Right forelimb (tissue), 1 donor: ENCODE measurements at places on chromosomes 13 and 19.

DNA sequence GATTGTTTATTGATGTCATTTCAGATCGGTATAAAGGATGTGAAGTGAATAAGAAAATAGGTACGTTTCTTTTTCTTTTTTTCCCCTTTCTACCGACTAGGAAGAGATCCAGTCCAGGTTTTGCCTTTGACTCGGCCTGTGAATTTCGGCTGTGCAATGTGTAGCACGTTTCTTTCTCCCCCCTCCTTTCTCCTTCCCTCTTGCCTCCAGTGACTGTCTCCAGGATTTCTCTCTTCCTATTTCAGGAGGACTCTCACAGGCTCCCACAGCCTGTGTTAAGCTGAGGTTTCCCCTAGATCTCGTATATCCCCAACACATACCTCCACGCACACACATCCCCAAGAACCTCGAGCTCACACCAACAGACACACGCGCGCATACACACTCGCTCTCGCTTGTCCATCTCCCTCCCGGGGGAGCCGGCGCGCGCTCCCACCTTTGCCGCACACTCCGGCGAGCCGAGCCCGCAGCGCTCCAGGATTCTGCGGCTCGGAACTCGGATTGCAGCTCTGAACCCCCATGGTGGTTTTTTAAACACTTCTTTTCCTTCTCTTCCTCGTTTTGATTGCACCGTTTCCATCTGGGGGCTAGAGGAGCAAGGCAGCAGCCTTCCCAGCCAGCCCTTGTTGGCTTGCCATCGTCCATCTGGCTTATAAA lies at the start of gene GPC6:
GPC6 (plus strand) TSS at position 185 of the 657 bp plus-strand sequence.
- peak; percentile 80 for DNase-seq

DNA sequence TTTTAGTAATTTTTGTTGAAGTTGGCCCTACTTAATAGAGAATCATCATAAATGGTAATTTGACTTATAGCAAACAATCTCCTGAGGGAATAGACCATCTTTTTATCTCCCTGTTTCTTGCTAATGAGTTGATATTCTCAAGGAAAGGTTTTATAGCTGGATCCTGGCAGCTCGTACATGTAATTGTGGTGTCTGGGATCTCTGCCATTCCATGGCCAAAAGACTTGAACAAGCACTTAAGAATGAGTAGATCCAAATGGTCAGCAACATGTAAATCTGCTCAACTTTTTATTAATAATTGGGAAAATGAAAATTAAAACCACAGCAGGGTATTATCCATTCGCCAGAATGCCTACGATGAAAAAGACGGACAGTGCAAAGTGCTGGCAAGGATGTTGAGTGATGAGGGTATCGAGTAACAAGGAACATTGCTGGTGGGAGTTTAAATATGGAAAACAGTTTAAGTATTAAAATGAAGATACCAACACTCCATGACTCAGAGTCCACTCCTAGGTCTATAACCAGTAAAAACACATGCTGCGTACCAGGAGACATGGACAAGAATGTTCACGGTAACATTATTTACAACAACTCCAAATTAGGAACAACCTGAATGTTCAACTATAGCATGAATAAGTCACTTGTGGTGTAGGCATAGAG lies 5.1 kb upstream of the GPR18 start:
- DNase-seq: no peak

- DNase-seq: no peak
These were observed 537 bp downstream of the NAT14 start for GRCh38 chr19:55485439-55486011.

DNA sequence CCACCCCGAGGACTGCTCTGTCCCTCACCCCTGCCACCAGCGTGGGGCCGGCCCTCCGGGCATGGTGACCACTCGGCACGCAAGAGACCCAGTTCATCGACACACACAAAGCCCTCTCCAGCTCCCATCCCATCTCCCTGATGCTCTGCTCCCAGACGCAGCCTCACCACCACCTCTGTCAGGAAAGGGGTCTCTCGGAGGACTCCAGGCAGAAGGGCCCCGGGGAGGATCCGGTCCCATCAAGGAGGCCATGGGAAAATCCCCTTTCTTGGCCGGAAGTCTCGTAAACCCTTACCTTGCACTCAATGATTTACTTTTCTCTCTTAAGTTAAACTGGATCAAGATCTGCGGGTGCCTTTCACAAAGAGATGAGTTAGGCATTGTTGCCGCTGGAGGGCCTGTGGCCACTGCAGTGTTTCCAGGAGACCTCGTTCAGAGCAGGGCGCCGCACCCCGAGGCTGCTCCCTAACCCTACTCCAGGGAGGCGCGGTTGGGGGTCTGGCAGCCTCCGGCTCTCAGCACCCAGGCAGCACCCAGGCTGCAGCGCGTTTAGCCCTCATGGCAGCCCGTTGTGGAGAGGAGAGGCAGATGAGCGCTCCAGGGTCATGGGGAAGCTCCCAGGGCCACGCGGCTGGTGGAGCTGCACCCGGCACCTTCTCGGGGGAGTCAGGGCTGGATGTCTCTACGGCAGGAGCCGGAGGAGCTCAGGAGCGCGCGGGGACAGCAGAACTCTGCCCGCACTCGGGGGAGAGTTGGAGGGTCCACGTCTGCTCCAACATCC lies 31.0 kb downstream of the C2CD4C start:
- no peak for DNase-seq

DNA sequence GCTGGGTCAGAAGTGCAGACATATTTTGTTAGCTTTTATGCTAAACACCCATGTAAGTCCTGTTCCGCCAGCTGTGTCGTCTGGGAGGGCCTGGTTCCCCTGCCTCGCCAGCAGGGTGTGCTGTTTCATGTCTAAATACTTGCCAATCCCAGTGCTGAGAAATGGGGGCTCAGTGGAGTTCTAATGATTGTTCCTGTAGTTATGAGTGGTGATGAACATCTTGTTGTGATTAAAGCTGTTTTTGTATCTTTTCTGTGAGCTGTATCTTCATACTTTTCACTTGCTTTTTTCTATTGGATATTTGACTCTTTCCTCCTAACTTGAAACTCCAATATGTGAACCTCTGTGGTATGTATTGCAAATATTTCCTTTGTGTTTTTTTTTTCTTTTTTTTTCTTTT lies 32.7 kb downstream of the KDM4B start:
- DNase-seq: no peak

DNA sequence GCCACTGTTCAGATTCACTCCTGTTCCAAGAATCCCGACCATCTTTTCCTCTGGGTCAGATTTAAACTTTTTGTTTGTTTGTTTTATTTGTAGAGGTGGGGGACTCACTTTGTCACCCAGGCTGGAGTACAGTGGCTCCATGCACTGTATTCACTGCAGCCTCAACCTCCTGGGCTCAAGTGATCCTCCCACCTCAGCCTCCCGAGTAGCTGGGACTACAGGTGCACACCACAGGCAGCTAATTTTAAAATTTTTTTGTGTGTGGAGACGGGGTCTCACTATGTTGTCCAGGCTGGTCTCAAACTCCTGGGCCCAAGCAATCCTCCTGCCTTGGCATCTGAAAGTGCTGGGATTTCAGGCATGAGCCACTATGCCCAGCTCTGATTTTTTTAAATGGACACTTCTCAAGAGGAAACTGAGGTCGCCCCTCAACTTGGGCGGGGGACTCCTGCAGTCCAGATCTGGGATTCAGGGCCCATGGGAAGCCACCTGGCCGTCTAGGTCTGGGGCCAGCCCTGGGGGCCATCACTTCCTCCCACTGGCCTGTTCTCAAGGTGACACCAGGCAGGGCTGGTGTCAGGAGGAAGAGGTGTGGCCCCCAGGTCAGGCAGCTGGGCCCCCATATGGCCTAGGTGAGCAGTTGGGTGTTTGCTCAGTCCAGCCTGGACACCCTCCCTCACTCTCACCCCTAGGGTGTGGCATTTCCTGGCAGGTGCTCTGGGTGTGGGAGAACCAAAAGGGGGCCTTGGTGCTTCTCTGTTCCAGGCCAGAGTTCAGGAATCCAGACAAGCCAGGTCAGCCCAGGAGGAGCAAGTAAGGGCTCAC lies 1.3 kb downstream of the B3GNT3 start:
- no peak for DNase-seq

GRCh38 chr19:45293682-45294081 lies 29.0 kb downstream of the CKM start:
- DNase-seq: no peak

- no peak for DNase-seq
These were observed 188.5 kb upstream of the HTR2A start for GRCh38 chr13:47085346-47085745.

GRCh38 chr19:51098365-51099046 lies 9.7 kb downstream of the CTU1 start:
- peak; percentile 63 for DNase-seq

- no peak for DNase-seq
These were observed 108.9 kb downstream of the MAB21L1 start for GRCh38 chr13:35367586-35367985.

DNA sequence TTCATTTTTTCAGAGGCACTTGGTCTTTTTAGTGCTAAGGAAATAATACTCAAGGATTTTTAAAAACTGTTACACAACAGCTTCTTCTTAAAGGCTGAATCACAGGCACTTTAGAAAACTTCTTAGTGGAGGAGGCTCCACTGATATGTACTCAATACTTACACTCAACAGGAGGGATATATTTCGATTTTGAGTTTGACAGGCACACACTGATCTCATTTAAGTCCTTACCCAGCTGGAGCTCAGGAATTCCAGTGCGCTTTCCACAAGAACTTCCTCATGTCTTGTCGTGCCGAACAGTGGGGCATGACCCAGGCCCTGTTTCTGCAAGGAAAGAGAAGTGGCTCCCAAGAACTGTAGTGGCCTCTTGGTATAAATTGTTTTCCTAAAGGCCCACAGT lies 103.8 kb downstream of the RGCC start:
- no peak for DNase-seq

DNA sequence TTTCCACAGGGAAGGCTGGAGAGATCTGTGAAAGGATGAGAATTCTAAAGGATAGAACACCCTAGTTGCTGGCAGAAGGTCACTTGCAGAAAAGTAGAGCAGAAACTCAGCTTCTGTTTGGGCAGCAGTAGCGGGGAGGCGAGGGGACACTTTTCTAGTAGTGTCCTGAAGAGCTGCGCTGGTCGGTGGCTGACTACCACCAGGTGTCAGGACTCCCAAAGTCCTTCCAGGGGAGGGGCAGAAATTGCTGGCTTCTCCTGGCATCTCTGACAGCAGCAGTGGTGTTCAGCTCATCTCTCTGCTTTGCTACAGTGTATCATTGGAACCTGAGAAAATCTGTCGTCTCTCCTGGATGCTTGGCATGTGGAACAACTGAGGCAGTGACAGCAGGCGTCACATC lies 120.9 kb downstream of the ZDHHC20 start:
- no peak for DNase-seq

- no peak for DNase-seq
These were observed 328.1 kb downstream of the TBC1D4 start for GRCh38 chr13:75153834-75154233.

- peak; percentile 84 for DNase-seq
These were observed 1.2 kb downstream of the AKT1S1 start for GRCh38 chr19:49875857-49876421.

GRCh38 chr13:32259116-32259515 lies 56.0 kb downstream of the ZAR1L start:
- DNase-seq: no peak

GRCh38 chr19:2176337-2176994 lies 12.7 kb downstream of the DOT1L start:
- DNase-seq: no peak

GRCh38 chr19:2616741-2617392 lies 85.6 kb downstream of the GNG7 start:
- DNase-seq: no peak

DNA sequence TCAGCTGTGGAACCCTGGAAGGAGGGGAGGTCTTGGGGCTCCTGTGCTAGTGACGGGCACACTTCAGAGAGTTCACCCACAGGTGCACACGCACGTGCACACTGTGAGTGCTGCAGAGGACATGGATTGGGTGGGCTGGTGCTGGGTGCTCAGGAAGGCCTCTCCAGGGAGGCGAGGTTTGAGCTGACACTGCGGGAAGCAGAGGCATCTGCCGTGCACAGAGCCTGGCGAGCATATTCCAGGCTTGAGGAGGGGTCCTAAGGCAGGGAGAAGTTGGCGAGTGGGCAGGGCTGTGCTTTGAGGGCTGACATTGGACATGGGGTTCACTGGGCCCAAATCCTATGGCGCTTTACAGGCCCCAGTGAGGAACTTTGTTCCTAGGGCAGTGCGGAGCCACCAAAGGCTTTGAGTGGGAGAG lies 25.6 kb downstream of the CCDC8 start:
- no peak for DNase-seq

DNA sequence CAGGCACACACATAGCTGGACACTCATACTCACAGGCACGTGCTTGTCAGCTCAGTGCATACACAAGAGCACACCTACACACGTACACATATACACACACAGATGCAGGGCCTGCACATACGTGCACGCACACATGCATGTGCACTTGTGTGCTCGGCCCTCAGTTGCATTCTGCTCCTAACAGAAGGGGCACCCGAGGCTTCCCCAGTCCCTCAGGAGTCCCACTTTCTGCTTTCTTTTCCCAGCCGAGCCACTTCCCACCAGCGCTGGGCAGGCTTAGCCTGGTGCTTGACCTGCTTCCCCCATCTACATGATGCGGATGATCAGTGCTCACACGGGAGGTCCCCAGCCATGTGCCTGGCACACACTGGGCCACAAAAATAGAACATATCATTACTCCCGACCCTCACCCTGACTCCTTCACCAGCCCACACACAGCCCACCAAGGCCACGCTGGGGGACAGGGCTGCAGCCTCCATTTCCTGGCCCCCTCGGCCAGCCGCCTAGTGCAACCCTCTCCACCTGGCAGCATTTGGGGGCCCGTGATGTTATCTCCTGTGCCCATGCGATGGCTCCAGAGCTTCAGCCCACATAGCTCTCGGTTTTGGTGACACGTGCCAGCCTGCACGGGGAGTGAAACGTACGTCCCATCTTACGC lies 125.2 kb upstream of the SPACA7 start:
- no peak for DNase-seq

DNA sequence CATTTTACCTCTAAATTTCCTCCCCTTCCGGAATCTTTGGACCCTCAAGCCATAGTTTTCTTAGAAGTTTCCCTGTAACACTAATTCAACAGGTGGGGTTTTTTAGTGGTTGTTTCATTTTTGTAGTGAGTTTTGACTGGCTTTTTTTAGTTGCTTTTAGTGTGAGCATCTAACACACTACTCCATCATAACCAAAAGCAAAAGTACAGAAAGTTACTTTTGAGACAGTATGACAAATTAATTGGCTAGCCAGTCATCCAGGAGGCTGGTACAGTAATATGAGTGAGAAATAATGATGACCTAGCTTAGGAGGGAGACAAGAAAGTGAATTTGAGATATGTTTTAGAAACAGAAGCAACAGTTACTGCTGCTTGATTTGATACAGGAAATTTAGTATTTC lies 71.5 kb downstream of the DNAJC15 start:
- DNase-seq: no peak

- peak; percentile 44 for DNase-seq
These were observed 714 bp downstream of the CCDC106 start for GRCh38 chr19:55648585-55649267.

DNA sequence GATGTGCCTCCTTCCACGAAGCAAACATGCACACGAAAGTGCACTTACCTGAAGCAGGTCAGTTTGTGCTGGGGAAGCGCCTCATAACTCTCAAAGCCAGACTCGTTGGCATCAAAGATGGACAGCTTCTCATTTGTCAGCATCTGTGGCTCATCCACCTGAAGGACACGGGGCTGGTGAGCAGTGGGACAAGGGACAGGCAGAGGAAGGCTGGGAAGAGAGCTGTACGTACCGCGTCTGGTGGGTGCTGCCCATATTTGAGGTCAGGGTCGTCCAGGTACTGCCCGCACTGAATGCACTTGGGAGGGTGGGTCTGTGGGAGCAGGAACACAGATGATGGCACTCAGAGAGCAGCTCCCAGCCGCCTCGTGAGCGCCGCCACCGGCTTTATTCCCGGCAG lies 35.1 kb downstream of the DNMT1 start:
- no peak for DNase-seq

- DNase-seq: no peak
These were observed 754 bp downstream of the RNF6 start for GRCh38 chr13:26221399-26221720.
